ENCODE measurements at places on chromosomes 1 and 21. TPM values are rescaled to one million over a fixed set of nuclear protein-coding genes. Genes with fewer than 3 reads are reported as not detected.
A peak's percentile ranks its signal among the peaks of the same experiment; 100 is the strongest.

DNA sequence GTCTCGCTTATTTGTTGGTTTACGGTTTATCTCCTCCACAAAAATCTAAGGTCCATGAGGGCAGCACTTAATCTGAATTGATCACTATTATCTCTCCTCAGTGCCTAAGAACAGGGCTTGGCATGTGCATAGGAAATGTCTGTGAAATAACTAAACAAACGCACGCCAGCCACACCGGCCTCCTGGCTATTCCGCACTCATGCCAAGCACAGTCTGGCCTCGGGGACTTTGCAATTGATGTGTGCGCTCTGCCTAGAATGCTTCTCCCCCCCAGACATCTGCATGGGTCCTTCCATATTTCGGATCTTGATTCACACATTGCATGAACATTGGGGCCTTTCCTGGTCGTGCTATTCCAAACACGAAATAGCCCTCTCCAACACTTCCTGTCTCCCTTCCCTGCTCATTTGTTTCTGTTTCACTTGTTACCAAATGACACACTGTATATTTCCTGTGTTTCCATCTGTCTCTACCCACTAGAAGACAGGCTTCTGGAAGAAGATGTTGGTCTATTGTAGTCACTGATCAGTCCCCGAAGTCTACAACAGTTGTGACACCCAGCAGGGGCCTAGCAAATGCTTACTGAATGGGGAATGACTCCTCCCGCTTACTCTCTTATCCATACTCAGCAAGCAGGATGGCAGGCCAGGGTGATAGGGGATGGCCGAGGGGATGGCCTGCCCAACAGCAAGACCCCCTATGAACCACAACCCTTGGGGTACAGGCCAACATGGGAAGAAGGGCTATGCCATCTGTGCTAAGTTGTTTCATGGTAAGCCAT, 93.9 kb downstream of the GLIS1 start:
- no peak for DNase-seq

- peak; percentile 53 for DNase-seq
These were observed 14.7 kb downstream of the CACHD1 start for GRCh38 chr1:64484651-64485050.

GRCh38 chr1:206939131-206939530, 7.1 kb downstream of the PIGR start:
- no peak for DNase-seq

ZNF496 gene
- total RNA-seq, result 5.0 TPM

CYB561D1 gene
- total RNA-seq, result 8.1 TPM
